ENCODE measurements at places on chromosomes 3 and 15. TPM values are rescaled to one million over a fixed set of nuclear protein-coding genes. Genes with fewer than 3 reads are reported as not detected.

DNA sequence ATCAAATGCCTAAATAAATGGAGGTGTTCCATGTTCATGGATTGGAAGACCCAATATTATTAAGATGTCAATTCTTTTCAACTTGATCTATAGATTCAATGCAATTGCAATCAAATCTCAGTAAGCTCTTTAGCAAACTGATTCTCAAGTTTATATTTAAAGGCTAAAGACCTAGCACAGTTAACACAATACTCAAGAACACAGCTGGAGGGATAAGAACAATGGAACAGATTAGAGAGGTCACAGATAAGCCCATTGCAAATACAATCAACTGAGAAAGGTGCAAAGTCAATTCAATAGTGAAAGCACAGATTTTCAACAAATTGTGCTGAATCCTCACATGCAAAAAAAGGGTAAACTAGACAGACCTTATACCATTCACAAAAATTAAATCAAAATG is 198.9 kb downstream of the P3H2 start:
- no peaks in the 10 kb centered on the region for H3K36me3 ChIP-seq
- no peak for DNase-seq
- H3K27me3 ChIP-seq, result no peaks in the 10 kb centered on the region
- no peak overlapping the region for H3K4me3 ChIP-seq
- H3K4me1 ChIP-seq, result no peaks in the 10 kb centered on the region
- H3K27ac ChIP-seq, result no peak overlapping the region

- H3K27ac ChIP-seq, result no peak overlapping the region
- DNase-seq, result no peak
- H3K4me3 ChIP-seq, result no peak overlapping the region
- no peaks in the 10 kb centered on the region for H3K27me3 ChIP-seq
- H3K36me3 ChIP-seq, result no peaks in the 10 kb centered on the region
- H3K4me1 ChIP-seq, result peaks cover 8% of the 10 kb centered on the region
These were observed 15.4 kb downstream of the BCL2L10 start for GRCh38 chr15:52097180-52097579.

- no peak overlapping the region for H3K4me3 ChIP-seq
- no peaks in the 10 kb centered on the region for H3K36me3 ChIP-seq
- H3K4me1 ChIP-seq, result peaks cover 4% of the 10 kb centered on the region
- H3K27me3 ChIP-seq, result no peaks in the 10 kb centered on the region
These were observed 8.5 kb upstream of the USP3 start for GRCh38 chr15:63495780-63496488.

The FAN1 gene
- 13.6 TPM for total RNA-seq
